ENCODE measurements at places on chromosomes 1 and 21.

GRCh38 chr1:145855426-145855948 lies 3.4 kb downstream of the PIAS3 start:
- DNase-seq = no peak

- DNase-seq = peak; percentile 56
These were observed 13.5 kb upstream of the SLC19A1 start for GRCh38 chr21:45555557-45556301.

DNA sequence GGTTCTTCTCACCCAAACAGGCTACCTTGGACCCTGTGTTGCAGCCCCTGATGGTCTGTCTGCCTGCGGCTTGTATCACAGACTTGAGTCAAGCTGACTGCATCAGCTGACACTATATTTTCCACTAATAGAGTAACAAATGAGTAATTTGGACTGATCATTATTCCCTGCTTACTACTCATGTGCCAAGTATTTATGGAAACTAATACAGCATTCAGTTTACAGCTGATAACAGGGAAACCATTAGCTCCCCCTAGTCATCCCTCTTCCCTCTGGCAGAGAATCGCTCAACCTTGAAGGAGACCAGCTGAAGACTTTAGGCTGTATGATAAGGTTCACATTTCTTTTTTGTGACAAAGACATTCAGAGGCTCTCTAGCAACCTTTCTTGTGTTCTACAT lies 116.6 kb upstream of the SYT6 start:
- DNase-seq = no peak

- DNase-seq = peak; percentile 2
These were observed 30.3 kb upstream of the PLA2G2C start for GRCh38 chr1:20216574-20216973.

GRCh38 chr1:243287652-243288051 lies 31.8 kb downstream of the SDCCAG8 start:
- DNase-seq = peak; percentile 82

All from HFFc6 (cell line).